ENCODE measurements at places on chromosomes 5 and 9.
A peak's percentile ranks its signal among the peaks of the same experiment; 100 is the strongest.

GRCh38 chr9:127923771-127924170 is 6.8 kb downstream of the PIP5KL1 start:
- DNase-seq, result no peak

- DNase-seq, result no peak
Measured at GRCh38 chr5:159333545-159333925, 3.2 kb upstream of the IL12B start.

- DNase-seq, result no peak
Measured at GRCh38 chr9:37464006-37464405, 1.2 kb downstream of the ZBTB5 start.

GRCh38 chr5:173035904-173036707 is 20.0 kb upstream of the CREBRF start:
- no peak for DNase-seq

DNA sequence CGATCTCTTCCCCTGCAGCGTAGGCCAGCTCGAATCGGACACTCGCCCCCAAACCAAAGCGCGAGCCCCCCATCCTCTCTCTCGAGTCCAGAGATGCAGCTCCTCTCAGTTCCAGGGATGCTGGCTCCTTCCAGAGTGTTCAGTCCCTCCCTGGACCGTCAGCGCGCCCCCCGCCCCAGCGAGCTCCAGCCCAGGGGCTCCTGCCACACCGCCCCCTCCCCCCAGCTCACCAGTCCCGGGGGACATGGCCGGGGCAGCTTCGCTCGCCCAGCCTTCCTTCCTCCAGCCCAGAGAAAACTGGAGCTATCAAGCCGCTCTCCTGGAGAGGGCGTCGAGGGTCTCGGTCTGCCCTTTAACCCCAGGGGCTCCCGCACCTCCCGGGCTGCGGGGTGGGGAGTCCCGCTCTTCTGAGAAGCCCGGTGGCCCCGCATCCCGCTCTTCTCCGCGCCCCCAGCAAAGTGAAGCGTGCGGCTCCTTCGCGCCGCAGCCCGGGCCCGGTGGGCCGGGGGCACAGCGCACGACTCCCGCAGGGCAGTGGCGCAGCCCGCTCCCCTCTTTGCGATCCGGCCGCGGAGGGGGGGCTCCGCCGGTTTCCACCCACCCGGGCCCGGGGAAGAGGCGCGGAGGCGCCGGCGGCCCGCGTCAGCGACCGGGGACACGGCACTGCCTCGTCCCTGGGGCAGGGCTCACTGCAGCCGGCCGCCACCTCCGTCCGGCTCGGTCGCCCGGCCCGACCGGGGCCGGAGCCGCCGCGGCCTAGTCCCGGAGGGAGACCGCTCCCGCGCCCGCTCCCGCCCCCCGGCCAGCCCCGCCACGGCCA is 587 bp downstream of the MIER3 start:
- DNase-seq, result peak; percentile 84

- DNase-seq, result no peak
Measured at GRCh38 chr5:166363087-166363760, 1928.2 kb upstream of the WWC1 start.

DNA sequence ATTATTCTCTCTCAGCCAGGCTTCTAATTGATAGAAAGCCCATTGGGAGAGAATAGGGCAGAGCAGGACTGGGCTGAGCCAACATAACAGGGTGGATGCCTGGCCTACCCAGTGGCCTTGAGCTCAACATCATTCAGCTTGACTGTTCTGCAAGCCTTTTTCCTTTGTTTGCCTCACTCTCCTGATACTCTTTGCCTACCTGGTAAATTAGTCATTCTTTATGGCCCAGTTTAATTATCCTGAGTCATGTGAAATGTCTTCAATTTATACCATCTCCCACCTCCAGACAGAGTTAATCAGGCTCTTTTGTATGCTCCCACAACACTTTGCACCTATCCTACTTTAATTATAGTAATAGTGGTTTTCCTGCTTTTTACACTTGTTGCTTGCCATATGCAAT is 13.6 kb downstream of the GLRA1 start:
- no peak for DNase-seq

DNA sequence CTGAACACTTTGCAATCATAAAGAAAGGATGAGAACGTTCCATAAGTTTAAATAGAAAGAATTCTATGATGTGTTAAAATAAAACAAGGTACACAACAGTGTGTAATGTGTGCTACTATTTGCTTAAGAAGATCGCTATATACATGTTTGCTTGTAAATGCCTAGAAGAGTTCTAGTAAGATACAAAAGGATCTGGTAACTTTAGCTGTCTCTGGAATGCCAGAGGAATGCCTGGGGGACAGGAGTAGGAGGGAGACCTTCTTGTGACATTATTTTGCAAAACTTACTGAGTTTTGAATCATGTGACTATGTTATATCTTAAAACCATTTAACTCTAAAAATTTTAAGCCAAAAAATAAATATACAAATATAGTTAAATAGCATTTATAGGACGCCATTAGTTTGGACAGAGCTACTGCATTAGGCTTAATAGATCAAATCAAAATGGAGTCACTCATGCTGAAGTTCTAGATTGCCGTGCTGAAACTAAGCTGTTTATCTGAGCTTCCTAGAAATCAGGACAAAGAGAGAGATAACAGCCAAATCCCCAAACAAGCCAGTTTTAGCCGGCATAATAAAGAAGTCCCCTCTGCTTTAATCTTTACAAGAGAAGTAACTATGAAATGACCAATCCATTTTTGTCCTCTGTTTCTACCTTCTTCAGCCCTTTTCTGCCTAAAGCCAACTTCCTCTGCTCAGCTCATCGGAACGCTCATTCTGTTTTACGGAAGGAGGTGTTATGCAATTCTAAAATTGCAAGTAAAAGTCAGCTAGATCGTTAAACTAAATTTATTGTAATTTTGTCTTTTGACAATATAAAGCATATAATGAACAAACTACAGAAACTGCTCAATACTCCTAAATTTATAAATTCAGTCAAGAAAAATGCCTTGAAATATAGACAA is 44.8 kb downstream of the LIX1 start:
- DNase-seq, result peak; percentile 38

DNA sequence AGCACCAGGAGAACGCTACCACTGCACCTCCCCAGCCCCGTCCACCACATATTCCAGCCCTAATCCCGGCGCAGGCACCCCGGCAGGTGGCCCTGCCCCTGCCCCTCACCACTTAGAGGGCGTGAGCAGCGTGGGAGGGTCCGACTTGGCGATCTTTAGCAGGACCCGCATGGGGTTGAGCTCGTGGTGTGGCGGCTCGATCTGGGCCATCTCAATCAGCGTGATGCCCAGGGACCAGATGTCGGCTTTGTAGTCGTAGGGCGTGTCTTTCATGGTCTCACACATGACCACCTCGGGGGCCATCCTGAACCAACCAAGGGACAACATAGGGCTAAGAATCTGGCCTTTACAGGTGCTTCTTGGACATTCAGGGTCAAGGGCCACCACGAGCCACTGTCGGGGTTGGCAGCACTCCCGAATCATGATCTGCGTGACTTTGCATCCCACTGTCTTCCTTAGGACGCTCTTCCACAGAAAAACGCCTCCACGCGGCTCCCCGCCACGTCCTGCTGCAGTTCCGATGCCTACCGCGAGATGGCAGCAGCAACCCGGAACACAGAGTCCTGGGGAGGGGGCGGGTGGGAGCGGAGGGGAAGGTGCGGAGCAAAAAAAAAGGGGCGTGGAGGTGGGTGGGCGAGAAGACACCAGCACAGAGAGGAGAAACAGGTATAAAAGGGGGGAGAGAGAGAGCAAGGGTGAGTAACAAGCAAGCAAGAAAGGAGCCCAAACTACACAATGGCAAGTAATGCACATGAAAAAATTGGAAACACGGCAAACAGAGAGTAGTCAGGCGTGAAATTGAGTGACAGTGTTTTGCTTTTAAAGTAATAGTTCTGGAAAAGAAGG is 81.3 kb downstream of the STK10 start:
- peak; percentile 76 for DNase-seq

GRCh38 chr9:107874591-107875369 is 385.2 kb upstream of the KLF4 start:
- no peak for DNase-seq

DNA sequence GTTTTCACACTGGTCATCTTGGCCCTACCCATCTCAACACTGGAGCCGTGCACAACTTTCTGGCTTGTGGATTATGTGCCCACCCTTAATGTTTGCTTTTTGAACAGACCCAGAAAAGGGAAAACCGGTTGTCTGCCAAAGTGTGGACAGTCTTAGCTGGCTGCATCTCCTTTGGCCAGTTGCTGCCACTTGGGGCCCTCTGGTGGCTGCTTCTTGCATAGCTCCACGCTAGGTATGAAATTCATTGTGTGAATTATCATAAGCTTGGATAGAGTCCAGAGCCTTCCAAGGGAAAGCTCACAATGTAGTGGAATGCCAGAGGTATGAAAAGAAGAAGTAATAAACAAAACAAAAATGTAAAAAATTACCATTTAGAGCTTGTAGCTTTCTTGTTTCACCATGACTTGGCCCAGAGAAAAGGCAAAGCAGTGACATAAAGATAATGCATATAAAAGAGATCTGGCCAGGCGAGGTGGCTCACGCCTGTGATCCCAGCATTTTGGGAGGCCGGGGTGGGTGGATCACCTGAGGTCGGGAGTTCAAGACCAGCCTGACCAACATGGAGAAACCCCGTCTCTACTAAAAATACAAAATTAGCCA is 12.5 kb upstream of the SLC36A3 start:
- DNase-seq, result peak; percentile 78

DNA sequence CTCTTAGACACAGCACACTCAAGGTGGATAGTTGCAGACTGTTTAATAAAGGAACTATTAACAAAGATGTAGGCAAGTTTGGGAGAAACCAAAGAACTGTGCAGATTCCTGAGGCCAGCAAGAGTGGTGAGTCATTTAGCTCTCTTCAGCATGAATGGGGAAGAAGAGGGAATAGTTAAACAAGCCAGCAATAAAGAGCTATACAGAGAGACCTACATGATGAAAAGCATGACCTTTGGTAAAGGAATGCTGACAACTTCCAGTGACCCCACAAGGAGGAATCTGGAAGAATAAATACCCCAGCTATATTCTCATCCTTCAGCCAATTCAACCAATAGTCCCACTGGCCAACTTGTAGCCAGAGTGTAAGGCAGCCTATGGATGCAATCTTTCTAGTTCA is 706.0 kb upstream of the GRAMD2B start:
- DNase-seq, result no peak

DNA sequence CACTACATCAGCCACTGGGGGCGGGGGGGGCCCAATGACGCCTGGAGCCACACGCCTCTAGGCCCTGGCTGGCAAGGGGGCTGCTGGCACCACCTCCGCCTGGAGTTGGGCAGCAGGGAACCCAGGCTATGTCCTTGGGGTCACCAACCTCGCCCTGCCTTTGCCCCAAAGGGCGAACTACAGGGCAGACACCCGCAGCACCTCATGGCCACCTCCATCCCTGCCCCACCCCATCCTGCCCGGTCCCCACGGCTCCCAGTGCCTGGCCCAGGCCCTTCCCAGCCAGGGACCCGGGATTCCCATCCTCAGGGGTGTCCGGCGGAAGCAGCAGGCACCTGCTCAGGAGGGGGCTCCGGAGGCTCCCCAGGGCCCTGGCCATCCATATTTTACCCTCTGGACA is 37.0 kb downstream of the NACC2 start:
- no peak for DNase-seq

Data from neural progenitor cell (in vitro differentiated cells).